ENCODE measurements at places on chromosomes 3 and 15.

GRCh38 chr3:147117631-147118030, 288.7 kb downstream of the ZIC4 start:
- no peak for DNase-seq

GRCh38 chr3:32297366-32297765, 58.9 kb downstream of the CMTM8 start:
- no peak for DNase-seq

GRCh38 chr15:70376929-70377691, 279.4 kb upstream of the TLE3 start:
- no peak for DNase-seq

DNA sequence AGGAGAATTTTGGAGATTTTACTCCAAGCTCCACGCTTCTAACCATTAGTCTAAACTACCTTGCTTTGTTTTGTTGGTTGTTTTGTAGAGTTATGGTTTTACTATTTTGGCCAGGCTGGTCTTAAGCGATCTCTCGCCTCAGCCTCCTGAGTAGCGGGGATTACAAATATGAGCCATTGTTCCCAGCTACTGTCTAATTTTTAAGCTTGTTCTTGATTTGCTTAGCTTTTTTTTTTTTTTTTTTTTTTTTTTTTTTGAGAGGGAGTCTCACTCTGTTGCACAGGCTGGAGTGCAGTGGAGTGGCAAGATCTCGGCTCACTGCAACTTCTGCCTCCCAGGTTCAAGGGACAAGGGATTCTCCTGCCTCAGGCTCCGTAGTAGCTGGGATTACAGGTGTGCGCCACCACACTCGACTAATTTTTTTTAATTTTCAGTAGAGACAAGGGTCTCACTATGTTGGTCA, 28.5 kb downstream of the EFCAB12 start:
- DNase-seq, result no peak

GRCh38 chr15:80179025-80179759, 26.4 kb downstream of the FAH start:
- no peak for DNase-seq

GRCh38 chr3:171807806-171808205, 2.5 kb downstream of the PLD1 start:
- no peak for DNase-seq

- DNase-seq, result no peak
Measured at GRCh38 chr3:59866076-59866475, 816.3 kb upstream of the CFAP20DC start.

- DNase-seq, result no peak
Measured at GRCh38 chr15:51623386-51623938, 891 bp upstream of the DMXL2 start.

DNA sequence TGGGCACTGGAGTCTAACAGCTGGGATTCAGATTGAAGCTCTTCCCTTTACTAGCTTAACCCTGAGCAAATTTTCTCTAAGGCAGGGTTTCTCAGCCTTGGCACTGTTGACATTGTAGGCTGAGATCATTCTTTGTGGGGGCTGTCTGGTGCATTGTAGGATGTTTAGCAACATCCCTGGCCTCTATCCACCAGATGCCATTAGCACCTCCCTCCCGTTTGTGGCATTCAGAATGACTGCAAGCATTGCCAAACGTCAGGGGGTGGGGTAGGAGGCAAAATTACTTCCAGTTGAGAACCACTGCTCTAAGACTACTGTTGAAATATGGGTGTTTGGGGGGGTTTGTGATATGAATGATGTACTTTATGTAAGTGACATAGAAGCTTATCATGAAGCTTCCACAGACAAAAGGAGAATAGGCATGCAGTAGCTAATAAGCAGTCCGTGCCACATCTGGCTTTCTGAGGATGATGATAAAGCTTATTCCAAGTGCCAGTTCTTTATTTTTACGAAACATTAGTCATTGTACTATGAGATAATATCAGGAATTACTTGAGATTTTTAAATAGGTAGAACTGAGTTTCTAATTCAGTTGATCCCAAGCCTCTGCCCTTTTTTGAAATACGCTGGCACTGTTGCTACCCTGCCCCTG, 39.3 kb downstream of the NKIRAS1 start:
- no peak for DNase-seq

DNA sequence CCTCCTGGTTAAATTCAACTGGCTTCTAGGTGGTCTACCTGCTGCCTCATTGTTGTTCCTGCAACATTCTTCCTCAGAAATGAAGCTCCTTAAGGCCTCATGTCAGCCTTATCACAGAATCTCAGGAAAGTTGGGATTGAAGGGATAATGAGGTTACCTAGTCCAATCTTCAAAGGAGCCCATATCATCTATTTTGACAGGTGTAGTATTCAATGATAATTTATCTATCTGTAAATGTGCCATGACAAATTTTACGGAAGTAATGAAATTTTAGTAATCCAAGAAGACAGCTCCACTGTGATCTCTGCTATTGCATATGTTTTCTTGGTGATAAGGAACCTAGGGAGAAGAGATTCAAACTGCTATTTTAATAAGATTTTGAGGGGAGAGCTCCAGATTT, 973.8 kb downstream of the ROBO2 start:
- no peak for DNase-seq

GRCh38 chr15:29990035-29990434, 92.7 kb upstream of the GOLGA8J start:
- no peak for DNase-seq

DNA sequence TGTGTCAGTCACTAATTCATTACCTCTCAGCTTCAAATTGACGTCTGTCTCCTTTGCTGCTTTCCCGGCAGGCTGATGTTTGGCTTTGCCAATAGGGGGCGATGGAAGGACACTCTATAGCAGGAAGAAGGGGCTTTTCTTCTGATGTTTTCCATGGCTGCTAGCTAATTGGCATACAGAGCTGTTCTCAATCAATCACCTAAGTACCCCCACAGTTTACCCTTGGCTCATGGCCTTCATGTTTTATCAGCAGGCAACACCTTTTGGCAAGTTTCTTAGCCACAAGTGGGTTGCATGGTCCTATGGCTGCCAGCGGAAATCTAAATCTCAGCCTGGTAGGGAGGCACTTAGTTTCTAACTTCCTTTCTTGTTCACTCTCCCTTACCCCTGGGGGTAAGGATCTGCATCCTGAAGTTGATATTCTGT, 45.0 kb downstream of the ESYT3 start:
- DNase-seq, result no peak

GRCh38 chr3:52036829-52037228, 19.5 kb downstream of the DUSP7 start:
- no peak for DNase-seq

- DNase-seq, result no peak
Measured at GRCh38 chr15:51768018-51768417, 16.6 kb downstream of the TMOD2 start.

DNA sequence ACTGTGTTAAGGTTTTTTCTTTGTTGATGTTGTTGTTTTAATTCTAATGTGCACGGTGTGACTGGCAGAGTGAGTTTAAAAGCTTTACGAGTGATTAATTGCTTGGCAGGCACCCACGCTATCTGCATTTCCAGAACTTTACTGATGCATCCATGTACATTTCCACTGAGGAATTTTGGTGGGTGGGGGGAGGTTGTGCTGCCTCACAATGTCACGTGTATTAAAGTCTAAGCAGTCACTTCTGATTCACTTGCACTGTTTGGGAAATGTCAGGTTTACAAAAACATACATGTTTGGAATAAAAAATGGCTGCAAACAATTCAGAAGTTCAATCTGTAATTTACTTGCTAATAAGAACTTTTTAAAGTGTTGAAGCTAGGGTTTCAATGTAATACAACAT, 38.5 kb upstream of the CTDSPL start:
- DNase-seq, result no peak

GRCh38 chr15:92121047-92121446, 267.5 kb downstream of the SLCO3A1 start:
- no peak for DNase-seq

DNA sequence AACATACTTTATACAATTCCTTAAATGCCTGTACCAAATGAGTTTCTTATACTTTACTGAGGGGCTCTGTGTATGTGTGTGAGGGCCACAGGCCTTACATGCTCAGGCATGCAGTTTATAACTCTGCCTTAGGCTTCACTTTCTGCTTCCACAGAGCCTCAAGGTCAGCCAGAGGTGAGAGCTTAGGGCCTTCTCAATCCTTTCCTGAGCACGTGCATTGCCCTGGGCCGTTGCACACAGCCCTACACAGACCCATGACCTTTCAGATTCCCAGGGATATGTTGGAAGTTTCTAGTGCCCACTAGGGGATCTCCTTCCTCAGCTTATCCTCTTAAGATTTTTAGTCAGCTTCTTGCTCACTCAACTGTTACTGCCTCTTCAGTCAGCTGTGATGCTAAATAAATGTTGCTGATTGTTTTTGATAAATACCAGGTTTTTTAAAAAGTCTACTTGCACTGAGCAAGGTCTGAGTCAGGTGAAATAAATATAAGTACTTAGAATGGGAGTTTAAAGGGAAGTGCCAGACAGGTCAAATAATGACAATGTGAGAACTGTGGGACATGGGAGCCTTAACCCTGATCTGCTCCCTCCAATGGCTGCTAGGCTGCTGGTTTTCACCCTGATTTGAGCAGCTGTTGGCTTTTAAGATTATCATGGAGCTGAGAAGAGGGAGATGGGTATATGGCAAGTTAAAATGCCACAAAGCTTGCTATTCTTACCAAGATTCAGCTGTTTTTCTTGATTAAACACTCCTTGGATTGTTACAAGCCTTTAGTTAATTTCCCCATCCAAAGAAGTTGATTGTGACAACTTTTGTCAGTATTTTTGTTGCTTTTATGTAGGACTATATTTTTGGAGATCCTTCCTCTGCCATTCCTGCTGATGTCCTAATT, 169.5 kb downstream of the PLD1 start:
- DNase-seq, result no peak

GRCh38 chr15:83292317-83292716, 7.9 kb upstream of the BNC1 start:
- no peak for DNase-seq

DNA sequence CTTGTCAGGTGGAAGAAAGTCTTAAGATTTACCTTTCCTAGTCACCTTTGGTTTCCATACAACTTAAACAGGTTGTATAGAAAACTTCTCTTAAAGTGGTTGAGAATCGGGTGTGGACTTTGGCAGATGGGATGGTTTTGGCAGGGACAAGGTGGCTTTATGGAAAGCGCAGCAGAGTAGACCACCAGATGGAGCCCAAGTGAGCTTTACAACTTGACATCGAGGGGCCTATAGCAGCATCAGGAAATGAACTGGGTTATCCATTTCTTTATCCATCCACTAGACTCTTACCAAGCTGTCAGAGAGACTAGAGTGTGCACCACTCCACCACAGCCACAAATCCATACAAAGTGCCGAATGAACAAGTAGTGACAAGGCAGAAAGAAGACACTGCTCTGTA, 85.3 kb upstream of the MBNL1 start:
- DNase-seq, result peak; percentile 48

DNA sequence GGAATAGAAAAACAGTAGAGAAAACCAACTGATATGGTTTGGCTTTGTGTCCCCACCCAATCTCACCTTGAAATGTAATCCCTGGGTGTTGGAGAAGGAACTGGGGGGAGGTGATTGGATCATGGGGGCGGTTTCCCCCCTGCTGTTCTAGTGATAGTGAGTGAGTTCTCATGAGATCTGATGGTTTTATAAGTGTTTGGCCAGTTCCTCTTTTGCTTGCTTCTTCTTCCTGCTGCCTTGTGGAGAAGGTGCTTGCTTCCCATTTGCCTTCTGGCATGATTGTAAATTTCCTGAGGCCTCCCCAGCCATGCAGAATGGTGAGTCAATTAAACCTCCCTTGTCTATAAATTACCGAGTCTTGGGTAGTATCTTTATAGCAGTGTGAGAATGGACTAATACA, 48.4 kb downstream of the EOMES start:
- DNase-seq, result no peak

DNA sequence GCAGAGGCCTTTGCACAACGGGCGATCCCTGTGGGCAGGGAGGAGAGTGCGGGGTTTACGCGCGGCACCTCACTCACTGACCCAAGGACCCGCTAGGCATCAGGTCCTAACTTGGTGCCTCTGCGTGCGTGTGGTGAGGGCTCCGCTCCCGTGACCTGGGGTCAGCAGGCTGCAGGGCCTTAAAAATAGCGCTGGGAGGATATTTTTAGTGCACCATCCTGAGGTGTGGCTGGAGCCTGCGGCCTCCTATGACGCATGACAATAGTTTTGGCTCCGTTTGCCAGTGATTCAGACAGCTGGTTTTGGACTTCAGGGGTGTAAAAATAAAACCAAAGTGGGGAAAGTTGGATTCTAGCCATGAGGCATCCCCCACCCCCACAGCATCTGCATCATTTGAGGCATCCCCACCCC, 139.0 kb downstream of the FAM43A start:
- no peak for DNase-seq

DNA sequence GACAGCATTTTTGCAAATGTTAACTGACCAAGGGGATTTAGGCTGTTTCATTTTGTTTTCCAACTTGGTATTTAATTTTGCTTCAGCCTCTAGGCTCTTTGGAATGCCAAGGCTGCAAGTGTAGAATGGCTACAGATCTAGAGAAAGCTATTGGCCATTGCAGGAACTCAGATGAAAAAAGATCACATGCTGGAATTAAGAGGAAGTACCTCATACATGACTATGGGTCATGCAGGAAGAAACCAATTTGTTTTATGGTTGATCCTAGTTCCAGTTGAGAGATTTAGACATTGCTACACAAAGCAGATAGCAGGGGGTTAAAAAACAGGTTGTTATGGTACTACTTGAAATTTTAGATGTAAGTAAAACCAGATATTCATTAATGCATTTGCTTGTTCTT, 12.7 kb upstream of the CLDN16 start:
- DNase-seq, result no peak

GRCh38 chr3:9013782-9014563, 50.7 kb upstream of the RAD18 start:
- no peak for DNase-seq

DNA sequence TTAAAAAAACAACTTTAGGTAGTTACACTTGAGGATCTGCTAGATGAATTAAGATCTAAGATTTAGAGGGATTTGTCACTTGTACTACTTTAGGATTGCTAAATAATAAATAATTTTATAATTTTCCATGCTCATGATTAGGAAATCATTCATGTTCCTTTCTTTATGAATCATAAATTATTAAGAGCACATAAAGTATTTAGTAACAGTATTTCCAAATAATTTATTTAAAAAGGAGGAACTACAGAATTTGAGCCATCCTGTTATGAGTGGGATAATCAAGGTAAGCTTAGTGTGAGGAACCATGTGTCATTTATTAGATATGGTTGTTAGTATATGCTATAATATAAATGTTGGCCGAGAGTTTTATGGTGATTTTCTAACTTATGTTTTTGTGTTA, 37.5 kb upstream of the C3orf38 start:
- no peak for DNase-seq

DNA sequence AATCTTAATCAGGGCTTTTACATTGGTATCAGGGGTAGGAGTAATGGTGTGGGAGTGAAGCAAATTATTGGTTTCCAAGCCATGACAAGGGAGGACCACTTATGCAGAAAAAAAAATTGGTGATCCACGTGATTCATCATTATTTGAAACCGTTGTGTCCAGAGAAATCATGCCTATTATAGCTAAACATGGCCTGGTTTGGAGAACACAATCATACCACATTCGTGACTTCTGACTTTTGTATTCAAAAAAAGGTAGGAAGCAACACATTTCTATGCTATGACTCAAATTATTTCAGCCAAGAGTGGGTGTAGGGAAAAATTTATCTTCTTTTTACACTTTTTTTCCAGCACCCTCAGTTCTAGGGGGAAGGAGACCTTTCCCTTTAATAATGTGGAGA, 924.3 kb upstream of the GBE1 start:
- DNase-seq, result no peak
